Upper lobe of right lung (tissue), 1 donor: ENCODE measurements at places on chromosomes 1 and 21. TPM values are rescaled to one million over a fixed set of nuclear protein-coding genes. Genes with fewer than 3 reads are reported as not detected.

Gene CYP4A11
- not detected for total RNA-seq

Gene LYPD8
- total RNA-seq: not detected

GRCh38 chr1:164605254-164606091, 46.5 kb downstream of the PBX1 start:
- DNase-seq: no peak
- no peaks in the 10 kb centered on the region for H3K27me3 ChIP-seq
- no peak overlapping the region for H3K27ac ChIP-seq
- H3K4me1 ChIP-seq: peaks cover 41% of the 10 kb centered on the region
- H3K4me3 ChIP-seq: no peak overlapping the region

GRCh38 chr1:41980827-41981653, 62.3 kb upstream of the HIVEP3 start:
- no peaks in the 10 kb centered on the region for H3K4me1 ChIP-seq
- no peak for DNase-seq

GRCh38 chr1:231407049-231407448, 15.0 kb downstream of the EGLN1 start:
- DNase-seq: no peak
- no peak overlapping the region for H3K4me3 ChIP-seq
- H3K27me3 ChIP-seq: no peaks in the 10 kb centered on the region
- H3K4me1 ChIP-seq: peaks cover 17% of the 10 kb centered on the region
- peaks cover 8% of the 10 kb centered on the region for H3K36me3 ChIP-seq
- no peak overlapping the region for H3K27ac ChIP-seq

Gene NBPF19
- total RNA-seq: 18.0 TPM

GRCh38 chr1:59126366-59126765, 170.5 kb upstream of the FGGY start:
- no peak for DNase-seq
- H3K4me3 ChIP-seq: no peak overlapping the region
- H3K36me3 ChIP-seq: no peaks in the 10 kb centered on the region
- no peak overlapping the region for H3K27ac ChIP-seq

DNA sequence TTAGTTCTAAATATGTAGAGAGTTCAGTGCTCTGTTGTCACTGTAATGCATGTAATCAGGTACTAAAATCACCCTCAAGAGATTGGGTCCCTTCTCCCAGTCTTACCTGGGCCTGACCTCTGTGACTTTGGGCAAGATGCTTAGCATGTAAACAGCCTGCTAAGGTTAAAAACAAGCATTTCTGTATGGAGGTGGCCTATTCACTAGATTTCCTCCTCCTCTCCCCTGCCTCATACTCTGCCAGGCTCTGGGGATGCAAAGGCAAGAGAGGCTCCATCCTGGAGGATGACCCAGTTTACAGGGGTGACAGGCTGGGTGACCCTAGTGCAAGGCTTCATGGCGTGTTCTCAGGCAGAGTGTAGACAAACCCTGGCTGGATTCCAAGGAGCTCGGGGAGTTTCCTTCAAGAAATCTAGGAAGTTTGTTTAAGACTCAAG, 28.8 kb downstream of the VANGL2 start:
- H3K4me1 ChIP-seq: peaks cover 18% of the 10 kb centered on the region
- H3K27ac ChIP-seq: no peak overlapping the region
- H3K4me3 ChIP-seq: no peak overlapping the region
- no peak for DNase-seq
- no peaks in the 10 kb centered on the region for H3K36me3 ChIP-seq
- no peaks in the 10 kb centered on the region for H3K27me3 ChIP-seq

Gene CD53
- total RNA-seq: 171 TPM

DNA sequence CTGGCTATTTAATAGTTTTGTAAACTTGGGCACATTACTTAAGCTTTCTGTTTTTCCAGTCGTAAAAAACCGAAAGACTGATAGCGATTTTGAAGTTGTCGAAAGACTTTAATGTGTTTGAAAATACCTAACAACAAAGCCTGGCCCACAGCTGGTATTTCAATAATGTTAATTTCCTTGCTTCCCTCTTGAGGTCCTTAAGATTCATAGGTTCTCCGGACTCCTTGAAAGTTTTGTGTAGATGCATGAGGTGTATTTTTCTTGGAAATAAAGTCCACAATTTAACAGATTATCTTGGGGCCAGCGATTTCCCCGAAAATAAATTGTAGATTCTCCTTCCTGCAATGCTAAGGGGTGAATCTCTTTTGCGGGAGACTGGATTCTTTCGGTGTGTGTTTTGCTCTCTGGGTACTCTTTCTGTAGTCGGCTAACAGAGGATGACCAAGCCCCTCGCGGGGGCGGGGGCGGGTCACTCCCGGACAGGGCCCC, 735 bp upstream of the YTHDF2 start:
- H3K4me1 ChIP-seq: peaks cover 26% of the 10 kb centered on the region
- DNase-seq: no peak
- peaks cover 26% of the 10 kb centered on the region for H3K36me3 ChIP-seq
- H3K27ac ChIP-seq: peak overlapping the region; percentile 96
- H3K4me3 ChIP-seq: peak overlapping the region; percentile 96

- no peak overlapping the region for H3K27ac ChIP-seq
- H3K4me1 ChIP-seq: no peaks in the 10 kb centered on the region
- H3K36me3 ChIP-seq: no peaks in the 10 kb centered on the region
- no peak overlapping the region for H3K4me3 ChIP-seq
- H3K27me3 ChIP-seq: no peaks in the 10 kb centered on the region
Measured at GRCh38 chr1:116870300-116870699, 39.4 kb upstream of the PTGFRN start.

Gene DDR2
- 44.6 TPM for total RNA-seq

Gene CASZ1
- total RNA-seq: 63.6 TPM

GRCh38 chr1:59682396-59683080, 132.2 kb upstream of the HOOK1 start:
- no peak overlapping the region for H3K27ac ChIP-seq
- no peak overlapping the region for H3K4me3 ChIP-seq
- no peaks in the 10 kb centered on the region for H3K36me3 ChIP-seq
- H3K27me3 ChIP-seq: no peaks in the 10 kb centered on the region
- no peak for DNase-seq

Gene S100A2
- total RNA-seq: 5.6 TPM

DNA sequence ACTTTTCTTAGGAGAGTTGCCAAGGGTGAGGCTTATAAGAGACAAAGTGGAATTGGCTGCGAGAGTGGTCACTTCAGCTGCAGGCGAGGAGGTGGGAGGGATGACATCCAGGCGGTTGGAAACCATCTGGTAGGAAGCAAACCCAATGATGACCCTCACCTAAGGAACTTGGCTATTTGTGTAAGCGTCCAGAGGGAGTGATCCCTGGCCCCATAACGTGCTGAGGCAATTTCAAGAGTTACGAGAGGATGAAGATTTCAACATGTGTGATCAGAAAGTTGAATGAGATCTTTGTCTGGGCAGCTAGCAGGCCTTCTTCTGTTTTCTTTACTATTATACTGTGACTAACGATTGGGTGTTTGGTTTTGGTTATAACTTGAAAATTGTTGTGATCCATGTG, 102.7 kb upstream of the VANGL1 start:
- no peaks in the 10 kb centered on the region for H3K27me3 ChIP-seq
- H3K4me1 ChIP-seq: no peaks in the 10 kb centered on the region
- no peak overlapping the region for H3K27ac ChIP-seq
- no peak overlapping the region for H3K4me3 ChIP-seq
- no peak for DNase-seq
- H3K36me3 ChIP-seq: no peaks in the 10 kb centered on the region

Gene CAMK1G
- total RNA-seq: 1.4 TPM

DNA sequence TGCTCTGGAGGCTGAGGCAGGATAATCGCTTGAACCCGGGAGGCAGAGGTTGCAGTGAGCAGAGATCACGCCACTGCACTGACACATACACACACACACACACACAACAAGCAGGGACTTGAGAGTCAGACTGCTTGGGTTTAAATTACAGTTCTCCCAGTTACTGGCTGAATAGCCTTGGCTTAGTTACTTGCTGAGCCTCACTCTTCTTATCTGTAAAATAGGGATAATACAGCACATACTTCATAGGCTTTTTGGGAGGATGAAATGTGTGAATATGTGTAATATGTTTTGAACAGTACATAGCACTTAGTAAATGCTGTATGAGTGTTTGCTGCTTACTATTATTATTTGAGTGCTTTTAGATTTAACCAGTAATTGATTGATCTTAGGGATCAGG, 23.8 kb downstream of the CDC42 start:
- H3K27me3 ChIP-seq: no peaks in the 10 kb centered on the region
- no peak overlapping the region for H3K27ac ChIP-seq
- H3K36me3 ChIP-seq: peaks cover 43% of the 10 kb centered on the region
- no peak for DNase-seq
- H3K4me3 ChIP-seq: no peak overlapping the region
- peaks cover 93% of the 10 kb centered on the region for H3K4me1 ChIP-seq
